ENCODE measurements at places on chromosomes 12 and 14.

- no peak for DNase-seq
These were observed 23.8 kb downstream of the CNTN1 start for GRCh38 chr12:40716037-40716436.

DNA sequence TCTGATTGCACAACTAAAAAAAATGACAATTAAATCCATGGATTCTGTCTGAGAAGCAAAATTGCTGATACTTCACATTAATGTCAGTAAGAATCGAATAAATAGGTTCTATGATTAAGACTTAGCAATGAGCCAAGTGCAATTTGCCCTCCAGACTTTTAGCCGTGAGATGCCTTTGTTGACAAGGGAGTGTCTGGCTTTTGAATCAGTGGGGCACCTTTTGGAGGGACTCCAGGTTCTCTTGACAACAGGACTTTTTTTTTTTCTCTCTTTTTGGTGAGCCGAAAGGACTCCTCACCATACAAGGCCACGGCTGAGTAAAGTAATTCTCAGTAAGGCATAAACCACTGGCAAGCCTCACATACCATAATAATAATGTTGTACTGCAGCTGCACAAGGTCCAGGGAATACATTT lies 4.7 kb upstream of the MDM1 start:
- DNase-seq = no peak

GRCh38 chr12:115597157-115597712 lies 680.3 kb downstream of the MED13L start:
- no peak for DNase-seq

DNA sequence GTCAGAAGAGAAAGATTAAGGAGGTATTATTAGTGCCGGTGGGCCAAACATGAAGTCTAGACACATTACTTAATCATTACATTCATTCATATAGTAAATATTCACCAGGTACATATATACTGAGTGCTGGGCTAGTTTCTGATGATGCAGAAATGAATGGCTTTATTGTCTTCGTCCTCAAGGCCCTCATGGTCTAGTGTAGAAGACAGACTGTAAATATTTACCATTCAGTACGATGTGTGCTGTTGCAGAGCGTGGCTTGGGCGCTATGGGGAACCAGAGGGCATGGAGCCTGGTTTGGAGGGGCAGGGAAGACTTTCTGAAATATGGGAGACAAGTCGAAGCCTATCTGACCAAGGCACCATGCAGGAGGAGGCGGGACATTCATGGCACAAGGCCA lies 37.0 kb upstream of the TCL1B start:
- no peak for DNase-seq

DNA sequence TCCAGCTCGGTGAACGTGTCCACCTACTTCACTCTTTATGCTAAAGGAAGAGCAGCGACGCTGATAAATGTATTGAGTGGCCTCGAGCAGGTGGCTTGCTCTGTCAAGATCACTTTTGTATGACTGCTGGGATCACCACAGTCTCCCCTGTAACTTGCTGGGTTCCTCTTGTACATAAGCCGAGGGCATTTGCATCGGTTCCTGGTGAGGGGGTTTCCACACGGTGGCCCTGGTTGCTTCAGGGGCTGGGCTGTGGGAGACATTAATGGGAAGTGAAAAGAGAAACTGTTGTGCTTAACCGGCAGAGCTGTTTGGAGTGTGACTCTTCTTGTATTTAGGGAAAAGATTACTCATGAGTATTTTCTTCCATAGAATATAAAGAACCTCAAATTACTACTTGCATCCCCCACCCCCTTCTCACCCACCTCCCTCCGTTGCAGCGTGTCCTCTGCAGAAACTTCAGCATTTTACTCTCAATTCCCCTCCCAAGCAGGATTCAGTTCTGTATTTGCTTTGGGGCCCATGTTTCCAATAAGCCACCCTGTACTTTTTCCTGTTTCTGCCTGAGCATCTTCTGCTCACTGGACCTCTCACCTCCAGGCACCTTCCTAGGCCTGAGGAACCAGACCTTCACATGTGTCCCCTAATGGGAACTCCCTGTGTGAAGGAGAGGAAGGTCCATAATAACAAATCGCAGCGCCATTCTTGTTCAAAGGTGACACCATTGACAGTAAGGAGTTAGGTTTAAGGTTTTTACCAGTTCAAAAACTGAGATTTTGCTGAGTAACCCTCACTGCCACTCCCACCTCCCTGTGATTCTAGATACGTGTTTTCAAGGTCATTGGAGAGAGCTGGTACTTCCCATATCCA lies 187.0 kb downstream of the ETV6 start:
- DNase-seq = no peak

DNA sequence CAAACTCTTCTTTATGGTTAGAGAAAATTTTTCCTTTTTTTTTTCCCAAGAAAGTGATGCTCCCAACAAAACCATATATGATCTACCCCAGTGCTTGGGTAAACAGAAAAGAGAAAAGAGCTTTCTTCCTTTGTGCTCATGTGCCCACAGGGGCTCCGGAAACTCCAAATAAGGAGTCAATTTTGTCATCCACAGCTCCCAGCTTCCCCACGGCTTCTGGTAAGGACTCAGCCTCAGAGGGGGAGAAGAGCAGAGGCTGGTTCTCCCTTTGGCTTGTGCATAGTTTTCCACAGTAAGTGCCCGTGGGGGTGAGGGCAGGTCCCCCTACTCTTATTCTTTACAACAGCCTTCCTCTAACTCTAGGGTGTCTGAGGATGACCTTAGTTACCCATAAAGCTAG lies 13.3 kb upstream of the RGS6 start:
- DNase-seq = no peak

DNA sequence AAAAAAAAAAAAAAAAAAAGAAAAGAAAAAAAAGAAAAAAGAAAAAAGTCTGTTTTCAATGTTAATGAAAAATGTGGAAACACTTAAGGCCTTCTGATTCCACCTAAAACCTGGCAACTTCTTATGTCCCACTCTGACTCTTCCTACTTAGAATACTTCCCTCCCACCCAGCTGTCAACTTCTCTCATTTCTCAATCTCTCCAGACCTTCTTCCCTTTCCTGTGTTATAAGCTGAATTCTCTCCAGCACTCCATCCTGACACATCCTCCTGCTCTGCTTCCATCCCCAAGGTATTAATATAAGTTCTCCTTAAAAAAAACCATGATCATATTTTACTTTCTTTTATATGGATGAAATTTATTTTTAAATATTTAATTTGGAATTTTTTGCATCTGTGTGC lies 20.3 kb upstream of the TMTC1 start:
- DNase-seq = no peak

DNA sequence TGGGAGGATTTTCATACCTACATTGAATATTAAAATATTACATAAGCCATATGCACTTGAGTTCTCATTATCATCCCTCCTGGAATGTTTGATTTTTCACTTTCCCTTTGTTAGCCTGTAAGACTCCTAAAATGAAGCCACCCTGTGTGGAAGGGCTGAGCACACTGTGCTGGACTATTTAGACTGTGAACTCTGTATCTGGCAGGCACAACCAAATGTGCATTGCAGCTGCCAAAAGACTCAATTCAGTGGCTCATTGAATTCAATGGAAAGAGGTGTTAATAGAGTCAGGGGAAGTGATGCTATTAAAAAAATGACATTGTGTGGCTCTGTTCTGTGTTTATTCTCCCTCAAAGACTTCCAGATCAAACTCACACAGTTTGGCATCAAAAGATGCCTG lies 111.1 kb downstream of the SMOC1 start:
- DNase-seq = no peak

- DNase-seq = peak; percentile 71
These were observed 3.5 kb upstream of the ANKRD52 start for GRCh38 chr12:56261503-56262232.

DNA sequence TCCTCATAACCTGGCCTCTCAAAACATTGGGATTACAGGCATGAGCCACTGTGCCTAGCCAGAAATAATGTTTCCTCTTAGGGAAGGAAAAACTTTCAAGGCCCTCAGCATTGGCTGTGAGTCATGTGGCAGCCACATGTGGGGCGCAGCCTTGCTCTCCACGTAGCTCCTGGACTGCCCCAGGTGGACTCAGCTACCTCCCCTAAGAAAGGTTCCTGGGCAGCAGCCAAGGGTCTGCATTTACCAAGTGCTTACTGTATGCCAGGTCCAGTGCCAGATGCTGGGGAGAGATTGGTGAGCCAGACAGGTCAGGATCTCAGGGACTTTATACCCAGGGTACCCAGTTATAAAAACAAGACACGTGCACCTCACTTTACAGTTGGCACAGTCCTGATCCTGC lies 3.7 kb upstream of the TRPV4 start:
- no peak for DNase-seq

DNA sequence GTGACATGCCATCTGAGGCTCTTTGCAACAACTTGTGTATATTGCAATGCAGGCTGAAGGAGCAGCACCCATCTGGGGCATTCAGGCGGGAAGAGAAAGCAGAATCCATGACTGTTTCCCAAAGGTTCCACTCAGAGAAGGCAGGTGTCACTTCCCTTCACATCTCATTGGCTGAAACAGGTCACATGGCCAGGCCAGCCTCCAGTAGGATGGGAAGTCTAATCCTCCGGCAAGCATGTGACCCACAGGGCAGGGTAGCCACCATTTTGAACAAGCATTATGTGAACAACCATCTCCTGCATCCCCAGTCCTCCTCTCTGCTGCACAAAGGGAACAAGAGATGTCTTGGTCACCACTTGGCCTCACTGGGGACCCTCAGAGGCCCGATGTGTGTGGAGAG lies 70.6 kb downstream of the RIN3 start:
- no peak for DNase-seq

GRCh38 chr12:64072916-64073575 lies 149.1 kb downstream of the KICS2 start:
- DNase-seq = no peak

GRCh38 chr12:5518584-5519365 lies 86.9 kb downstream of the NTF3 start:
- no peak for DNase-seq

DNA sequence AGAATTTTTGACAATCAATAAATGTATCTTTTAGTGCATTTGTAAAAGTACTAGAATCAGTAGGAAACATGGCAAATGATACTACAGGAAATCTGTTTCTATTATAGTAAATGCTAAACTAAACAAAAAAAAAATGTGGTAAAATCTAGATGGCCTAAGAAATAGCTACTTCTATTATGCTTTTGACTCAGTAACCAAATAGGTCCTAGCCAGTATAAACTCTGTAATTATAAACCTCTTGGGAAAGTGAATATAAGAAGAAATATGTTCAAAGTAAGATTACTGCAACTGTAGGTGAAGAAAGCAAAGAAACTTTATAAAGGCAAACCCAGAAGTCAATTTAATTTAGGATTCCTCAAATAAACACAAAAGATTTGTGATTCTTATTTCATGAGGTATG lies 581.2 kb downstream of the LRFN5 start:
- DNase-seq = no peak

- DNase-seq = no peak
These were observed 11.5 kb downstream of the GTF2A1 start for GRCh38 chr14:81209167-81209836.

DNA sequence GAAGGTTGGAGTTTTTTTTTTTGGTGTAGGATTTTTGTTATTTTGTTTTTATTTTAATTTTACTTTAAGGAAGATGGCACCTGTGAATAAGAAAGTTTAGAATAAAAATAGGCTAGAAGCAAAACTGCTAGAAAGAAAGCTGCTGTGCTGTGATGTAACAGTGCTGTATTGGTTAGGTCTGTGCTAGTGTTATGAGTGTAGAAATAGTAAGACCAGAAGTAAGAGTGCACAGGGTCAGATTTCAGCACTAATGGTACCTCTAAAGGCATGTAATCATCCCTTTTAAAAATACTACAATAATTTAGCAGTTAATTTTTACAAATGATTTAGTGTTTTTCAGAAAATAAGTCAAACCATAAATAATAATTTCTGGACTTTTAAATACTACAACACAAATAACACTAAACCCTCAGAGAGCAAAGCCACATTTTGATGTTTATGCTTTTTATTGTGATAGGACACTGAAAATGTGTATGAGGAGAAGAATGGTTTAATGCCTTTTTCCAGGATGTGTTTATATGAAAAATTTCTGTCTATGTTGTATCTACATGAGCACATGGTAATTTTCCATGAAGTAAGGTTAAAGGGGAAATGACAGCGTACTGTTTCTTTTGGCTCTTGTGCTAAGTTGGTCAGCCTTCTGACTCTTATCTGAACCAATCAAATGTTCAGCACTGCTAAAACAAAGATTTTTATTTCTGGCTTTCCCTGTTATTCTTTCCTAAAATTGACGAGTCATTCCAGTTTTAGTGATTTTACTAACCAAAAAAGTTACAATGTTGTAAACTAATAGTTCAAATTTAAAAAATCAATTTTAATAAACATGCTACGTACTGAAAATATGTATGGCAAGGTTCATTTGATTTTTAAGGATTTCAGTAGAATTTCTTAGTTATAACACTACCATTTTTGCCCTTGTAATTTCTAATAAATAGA lies 96.1 kb downstream of the PPHLN1 start:
- DNase-seq = peak; percentile 23

- DNase-seq = peak; percentile 17
These were observed 1569.0 kb upstream of the FLRT2 start for GRCh38 chr14:83960832-83961512.

- DNase-seq = no peak
These were observed 160.4 kb downstream of the NTF3 start for GRCh38 chr12:5592310-5592709.

GRCh38 chr14:105485739-105486162 lies 935 bp upstream of the CRIP1 start:
- no peak for DNase-seq

DNA sequence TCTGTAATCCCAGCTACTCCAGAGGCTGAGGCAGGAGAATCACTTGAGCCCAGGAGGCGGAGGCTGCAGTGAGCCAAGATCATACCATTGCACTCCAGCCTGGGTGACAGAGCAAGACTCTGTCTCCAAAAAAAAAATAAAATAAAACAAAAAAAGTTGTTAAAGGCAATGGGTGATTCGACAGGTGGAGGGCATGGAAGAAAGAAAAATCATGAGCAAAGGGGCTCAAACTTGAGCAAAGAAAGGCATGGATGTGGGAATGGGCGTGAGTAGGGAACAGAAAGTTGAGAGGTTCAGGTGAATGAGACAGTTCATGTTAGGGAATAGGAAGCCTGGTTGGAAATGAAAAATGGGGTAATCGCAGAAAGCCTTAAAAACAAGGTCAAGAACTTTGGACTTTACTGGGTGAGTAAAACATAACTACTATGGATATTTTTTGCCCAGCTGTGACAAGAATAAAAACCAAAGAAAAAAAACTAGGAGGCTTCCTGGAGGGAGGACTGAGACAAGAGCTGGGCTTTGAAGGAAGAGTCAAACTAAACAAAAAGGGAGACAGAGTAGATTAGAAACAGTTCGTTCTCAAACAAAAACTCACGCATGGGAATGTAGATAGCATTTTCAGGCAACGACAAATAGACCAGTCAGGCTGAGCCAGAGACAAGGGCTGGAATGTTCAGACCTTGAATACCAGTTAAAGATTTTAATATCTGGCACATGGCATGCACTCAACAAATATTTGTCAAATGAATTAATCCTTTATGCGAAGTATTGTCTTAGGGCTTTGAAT lies 18.8 kb downstream of the PYM1 start:
- no peak for DNase-seq

DNA sequence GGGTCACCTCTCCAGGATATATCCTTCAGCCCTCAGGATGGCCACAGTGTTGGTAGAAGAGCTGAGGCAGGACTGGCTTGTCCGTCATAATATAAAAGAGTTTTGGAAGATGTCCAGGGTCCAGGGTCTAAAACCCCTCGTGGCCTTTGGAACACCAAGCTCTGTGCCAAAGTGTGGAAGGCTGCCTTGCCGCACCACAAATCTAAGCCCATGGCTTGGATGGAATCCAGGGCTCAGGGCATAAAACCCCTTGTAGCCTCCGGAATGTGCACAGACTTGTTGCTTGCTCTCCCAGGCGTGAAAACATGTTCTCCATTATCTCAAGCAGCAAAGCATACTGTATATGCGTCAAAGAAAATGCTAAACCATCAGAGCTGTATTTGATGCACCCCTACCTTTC lies 46.7 kb downstream of the TNFAIP2 start:
- DNase-seq = no peak

All from muscle of back (tissue), 13 donors.